Cardiac fibroblast (primary cell): ENCODE measurements at places on chromosomes 12 and 14.

GRCh38 chr14:44741431-44741830 lies 220.3 kb downstream of the KLHL28 start:
- DNase-seq, result peak; percentile 0

DNA sequence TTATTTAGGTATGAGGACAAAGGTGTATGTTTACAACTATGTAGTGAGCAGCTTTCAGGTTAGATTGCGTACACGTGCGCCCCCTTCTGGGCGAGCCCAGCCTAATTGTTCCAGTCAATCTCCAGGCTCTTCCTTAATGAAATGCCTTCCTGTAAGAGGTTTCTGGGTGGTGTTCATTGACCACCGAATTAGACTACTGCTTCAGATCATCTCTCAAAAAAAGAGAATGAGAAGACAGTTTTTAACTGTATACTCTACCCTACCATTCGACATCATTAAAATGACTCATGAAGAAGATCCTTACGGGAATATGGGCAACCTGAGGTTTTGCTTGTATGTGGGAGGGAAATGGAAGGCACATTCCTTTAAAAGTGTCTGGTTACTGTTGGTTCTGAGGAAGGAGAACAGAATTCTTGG lies 2.1 kb downstream of the LUM start:
- peak; percentile 81 for DNase-seq

DNA sequence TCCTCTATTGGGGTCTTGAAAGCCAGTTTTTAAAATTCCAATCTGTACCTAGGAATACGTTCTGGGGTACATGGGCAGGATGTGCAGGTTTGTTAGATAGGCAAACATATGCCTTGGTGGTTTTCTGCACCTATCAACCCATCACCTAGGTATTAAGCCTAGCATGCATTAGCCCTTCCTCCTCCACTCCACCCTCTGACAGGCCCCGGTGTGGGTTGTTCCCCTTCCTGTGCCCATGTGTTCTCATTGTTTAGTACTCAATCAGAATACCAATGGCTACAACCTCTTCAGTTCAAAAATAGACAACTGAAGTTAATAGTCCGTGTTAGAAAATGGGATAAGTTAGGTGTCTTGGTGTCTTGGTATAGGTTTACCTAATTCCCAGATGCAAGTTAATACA lies 3.4 kb downstream of the NTS start:
- no peak for DNase-seq

DNA sequence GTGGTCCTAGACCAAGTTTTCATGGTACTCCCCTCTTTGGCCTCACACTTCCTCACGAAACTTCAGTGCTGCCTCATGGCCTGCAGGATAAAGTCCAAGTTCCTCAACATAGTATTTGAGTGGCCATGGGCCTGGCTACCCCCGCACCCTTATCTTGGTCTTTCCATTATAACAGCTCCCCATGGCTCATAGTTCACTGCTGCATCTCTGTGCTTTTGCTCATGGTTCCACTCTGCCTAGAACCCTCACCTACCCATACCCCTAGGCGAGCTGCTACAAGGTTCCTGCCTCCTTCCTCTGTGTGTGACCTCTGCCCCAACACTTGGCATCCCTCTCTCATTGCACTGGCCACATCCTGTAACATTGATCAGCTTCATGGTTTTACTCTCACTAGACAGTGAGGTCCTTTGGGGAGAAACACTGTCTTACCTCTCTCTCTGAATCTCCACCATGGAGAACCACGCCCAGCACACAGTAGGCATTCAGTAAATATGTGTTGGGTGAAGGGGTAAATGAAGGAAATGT lies 158.9 kb downstream of the GPR65 start:
- DNase-seq, result no peak

DNA sequence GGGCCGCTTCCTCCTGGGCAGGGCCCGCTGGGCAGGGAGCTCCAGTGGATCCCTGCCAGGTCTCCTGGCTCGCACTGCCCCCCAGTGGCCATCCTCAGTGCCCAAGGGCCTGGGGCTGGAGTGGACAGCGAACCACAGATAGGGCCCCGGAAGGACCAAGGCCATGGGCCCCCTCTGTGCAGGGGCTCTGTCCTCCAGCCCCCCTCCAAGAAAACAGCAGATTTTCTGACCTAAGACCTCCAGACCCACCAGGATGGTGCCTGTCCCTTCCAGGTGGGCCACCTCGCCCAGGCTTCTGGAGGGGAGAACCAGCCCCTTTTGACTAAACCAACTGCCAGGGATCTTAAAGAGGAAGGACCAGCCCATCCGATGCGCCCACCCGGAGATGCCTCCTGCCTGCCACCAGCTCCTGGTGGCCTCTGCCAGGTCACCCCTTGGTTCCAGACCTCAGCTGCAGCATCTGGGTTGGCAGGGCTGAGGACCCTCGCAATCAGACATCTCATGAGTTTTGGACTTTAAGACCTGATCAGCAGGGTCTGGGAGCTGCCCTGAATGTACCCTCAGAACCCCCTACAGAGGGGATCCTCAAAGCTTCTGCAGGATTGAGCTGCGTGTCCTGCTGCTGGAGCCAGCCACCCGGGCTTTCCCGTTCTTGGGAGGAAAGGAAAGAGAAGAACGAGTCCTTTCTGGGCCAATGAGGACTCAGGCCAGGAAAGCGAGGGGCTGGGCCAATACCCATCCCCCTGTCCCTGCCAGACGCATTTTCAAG lies 325.8 kb upstream of the DIO3 start:
- peak; percentile 33 for DNase-seq
